ENCODE measurements at places on chromosomes 5 and 9.

- H3K36me3 ChIP-seq = no peaks in the 10 kb centered on the region
- H3K27me3 ChIP-seq = no peaks in the 10 kb centered on the region
- peak overlapping the region; percentile 67 for H3K4me3 ChIP-seq
- peak overlapping the region; percentile 88 for H3K27ac ChIP-seq
- H3K4me1 ChIP-seq = peaks cover 63% of the 10 kb centered on the region
Measured at GRCh38 chr9:129863059-129863690, 27.9 kb downstream of the USP20 start.

GRCh38 chr9:882416-882924 lies 41.0 kb downstream of the DMRT1 start:
- DNase-seq = no peak
- peaks cover 3% of the 10 kb centered on the region for H3K4me1 ChIP-seq
- H3K27me3 ChIP-seq = peaks cover 15% of the 10 kb centered on the region
- no peak overlapping the region for H3K27ac ChIP-seq
- H3K4me3 ChIP-seq = no peak overlapping the region

DNA sequence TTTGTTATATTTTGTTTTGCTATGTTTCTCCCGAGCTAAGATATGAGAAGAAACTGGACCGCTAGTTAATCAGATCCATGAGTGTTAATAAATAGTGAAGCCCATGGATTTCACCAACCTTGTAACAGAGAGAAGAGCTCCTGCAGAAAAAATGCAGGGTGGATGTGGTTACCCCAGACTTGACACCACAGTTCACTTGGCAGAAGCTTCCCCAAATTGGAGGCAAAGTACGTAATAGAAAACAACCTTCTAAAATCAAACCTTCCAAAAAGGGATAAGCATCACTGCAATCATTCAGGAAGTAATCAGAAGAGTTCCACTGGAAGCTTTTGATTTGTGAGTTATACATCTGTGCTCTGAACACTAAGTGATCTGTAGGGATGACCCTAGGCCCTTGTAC lies 267.5 kb downstream of the ACTL7B start:
- no peaks in the 10 kb centered on the region for H3K36me3 ChIP-seq
- no peaks in the 10 kb centered on the region for H3K4me1 ChIP-seq
- no peak for DNase-seq

DNA sequence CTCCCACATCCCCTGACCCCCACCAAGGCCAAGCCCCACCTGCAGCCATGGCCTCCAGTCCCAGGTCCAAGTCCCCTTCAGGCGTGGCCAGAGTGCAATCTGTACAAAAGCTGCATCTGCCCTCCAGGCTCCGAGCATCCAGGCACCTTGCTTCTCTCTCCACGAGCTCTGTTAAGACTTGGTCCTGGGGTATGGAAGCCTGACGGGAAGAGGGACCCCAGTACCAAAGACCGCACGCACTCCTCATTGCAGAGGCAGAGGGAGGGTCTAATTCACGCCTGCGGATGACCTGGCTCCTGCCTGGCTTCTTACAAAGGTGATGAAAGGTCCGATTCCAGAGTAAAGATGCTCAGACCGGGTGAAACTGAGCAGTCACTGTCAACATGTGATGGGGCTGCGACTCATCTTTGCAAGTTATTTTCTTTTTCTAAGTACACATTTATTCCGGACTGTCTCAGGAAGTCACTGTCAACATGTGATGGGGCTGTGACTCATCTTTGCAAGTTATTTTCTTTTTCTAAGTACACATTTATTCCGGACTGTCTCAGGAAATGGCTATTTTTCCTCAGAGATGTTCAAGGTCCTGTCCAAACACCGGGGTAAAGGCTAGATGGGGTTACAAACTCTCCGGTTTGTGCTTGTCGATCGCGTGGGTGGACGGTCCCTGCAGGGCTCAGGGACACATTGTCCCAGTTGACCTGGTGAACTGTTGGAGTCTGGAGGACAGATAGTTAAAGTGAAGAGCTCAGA lies 252.0 kb upstream of the IRX4 start:
- H3K36me3 ChIP-seq = no peaks in the 10 kb centered on the region
- no peaks in the 10 kb centered on the region for H3K4me1 ChIP-seq
- no peak for DNase-seq
- no peak overlapping the region for H3K4me3 ChIP-seq

DNA sequence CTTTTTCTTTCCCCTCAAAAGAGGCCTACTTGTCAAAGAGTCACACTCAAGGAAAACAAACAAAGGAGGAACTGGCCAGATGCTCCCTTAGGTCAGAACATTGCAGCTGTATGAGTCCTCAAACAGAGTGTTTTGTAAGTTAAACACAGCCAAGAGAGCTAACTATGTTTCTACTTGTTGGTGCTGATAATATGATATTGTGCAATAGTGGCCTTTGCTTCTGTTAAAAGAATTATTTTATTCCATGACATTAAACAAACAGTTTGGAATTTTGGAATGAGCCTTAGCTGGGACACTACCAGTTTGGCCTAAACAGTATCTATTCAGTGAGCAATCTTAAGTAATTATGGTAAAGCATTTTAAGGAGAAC lies 56.0 kb upstream of the TPD52L3 start:
- peaks cover 24% of the 10 kb centered on the region for H3K27me3 ChIP-seq
- no peak for DNase-seq
- no peak overlapping the region for H3K4me3 ChIP-seq

GRCh38 chr5:132471151-132471907 lies 19.2 kb downstream of the IRF1 start:
- H3K36me3 ChIP-seq = no peaks in the 10 kb centered on the region
- peaks cover 97% of the 10 kb centered on the region for H3K4me1 ChIP-seq
- H3K27ac ChIP-seq = peak overlapping the region; percentile 95
- no peaks in the 10 kb centered on the region for H3K27me3 ChIP-seq
